ENCODE measurements at places on chromosomes 4 and X. TPM values are rescaled to one million over a fixed set of nuclear protein-coding genes. Genes with fewer than 3 reads are reported as not detected.

DNA sequence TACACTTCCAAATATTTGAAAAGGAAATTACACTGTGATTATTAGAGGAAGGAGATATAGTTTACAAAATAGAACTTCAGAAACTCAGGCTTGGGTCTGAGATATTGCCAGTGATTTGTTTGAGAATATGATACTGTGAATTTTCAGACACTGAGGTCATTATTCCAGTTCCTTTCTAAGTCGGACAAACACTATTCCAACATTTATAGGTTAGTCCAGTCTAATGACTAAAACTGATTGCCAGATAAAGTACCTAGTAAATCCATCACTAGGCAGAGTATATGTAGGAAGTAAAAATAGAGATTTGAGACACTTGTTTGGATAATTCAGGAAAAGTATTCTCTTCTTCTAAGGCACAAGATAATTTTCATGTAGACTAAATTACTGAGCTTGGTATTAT lies 13.2 kb downstream of the MTTP start:
- no peak for DNase-seq

Gene SSX4
- total RNA-seq: not detected

Gene ATP5ME
- total RNA-seq: 416 TPM

DNA sequence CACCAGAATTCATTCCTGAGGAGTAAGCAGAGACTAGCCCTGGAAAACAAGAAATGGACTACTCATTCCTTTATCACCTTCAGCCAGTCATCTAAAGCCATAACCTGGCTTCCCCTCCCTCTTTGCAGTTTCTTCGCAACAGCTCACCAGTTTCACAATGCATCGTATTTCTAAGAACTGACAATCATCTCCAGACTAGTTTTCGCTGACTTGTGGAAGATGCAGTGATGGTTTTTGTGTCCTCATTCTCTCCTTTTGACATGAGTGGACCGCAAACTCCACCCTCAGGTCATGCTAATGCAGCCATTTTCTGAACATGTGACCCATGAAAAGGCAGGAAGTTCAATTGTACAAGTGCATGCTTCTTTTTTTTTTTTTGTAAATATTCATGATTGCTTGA lies 1203.5 kb downstream of the PCDH7 start:
- DNase-seq: no peak

Gene FOXP3
- total RNA-seq: 0.21 TPM

Gene OPN1LW
- not detected for total RNA-seq

- DNase-seq: no peak
These were observed 3.6 kb downstream of the ART3 start for GRCh38 chr4:76078033-76078613.

GRCh38 chr4:6641164-6641970 lies 882 bp downstream of the MRFAP1 start:
- peak; percentile 61 for DNase-seq

DNA sequence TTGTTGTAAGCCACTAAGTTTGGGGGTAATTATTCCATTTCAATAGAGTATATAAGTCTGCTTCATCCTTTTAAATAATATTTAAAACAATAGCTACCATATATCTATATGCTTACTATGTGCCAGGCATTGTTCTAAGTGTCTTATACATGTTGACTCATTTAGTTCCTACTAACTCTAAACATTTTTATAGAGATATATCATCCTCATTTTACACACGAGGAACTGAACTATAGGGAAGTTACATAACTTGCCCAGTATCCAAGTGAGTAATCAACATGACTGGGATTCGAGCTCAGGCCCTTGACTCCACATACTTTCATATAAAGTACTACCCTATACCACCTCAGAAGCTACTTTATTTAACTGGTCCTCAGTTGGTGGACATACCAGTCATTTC lies 175.3 kb upstream of the RAI2 start:
- no peak for DNase-seq

Gene PABPC5
- 0.64 TPM for total RNA-seq

DNA sequence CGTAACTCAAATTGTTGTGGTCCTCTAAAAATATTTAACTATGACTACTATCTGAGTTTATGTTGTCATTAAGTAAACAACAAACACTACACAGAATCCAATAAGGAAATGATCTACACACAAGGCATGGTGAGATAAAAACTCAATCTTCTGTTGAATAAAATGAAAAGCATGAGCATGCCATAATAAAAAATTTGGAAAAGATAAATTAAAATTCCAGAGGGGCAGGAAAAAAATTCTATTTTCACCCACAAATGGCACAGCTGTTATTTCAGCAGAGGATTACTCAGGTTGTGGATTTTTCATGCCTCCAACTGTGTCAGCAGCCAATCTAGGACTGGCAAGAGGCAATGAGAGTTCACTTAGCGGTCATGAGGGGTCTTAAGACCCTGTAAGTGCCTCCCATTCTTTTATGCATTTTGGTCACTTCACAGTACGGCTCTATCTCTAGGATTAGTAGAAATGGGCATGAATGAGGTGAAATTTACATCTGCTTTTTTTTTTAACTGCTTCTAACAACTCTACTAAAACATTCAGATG lies 639.8 kb upstream of the DIPK2B start:
- DNase-seq: no peak

DNA sequence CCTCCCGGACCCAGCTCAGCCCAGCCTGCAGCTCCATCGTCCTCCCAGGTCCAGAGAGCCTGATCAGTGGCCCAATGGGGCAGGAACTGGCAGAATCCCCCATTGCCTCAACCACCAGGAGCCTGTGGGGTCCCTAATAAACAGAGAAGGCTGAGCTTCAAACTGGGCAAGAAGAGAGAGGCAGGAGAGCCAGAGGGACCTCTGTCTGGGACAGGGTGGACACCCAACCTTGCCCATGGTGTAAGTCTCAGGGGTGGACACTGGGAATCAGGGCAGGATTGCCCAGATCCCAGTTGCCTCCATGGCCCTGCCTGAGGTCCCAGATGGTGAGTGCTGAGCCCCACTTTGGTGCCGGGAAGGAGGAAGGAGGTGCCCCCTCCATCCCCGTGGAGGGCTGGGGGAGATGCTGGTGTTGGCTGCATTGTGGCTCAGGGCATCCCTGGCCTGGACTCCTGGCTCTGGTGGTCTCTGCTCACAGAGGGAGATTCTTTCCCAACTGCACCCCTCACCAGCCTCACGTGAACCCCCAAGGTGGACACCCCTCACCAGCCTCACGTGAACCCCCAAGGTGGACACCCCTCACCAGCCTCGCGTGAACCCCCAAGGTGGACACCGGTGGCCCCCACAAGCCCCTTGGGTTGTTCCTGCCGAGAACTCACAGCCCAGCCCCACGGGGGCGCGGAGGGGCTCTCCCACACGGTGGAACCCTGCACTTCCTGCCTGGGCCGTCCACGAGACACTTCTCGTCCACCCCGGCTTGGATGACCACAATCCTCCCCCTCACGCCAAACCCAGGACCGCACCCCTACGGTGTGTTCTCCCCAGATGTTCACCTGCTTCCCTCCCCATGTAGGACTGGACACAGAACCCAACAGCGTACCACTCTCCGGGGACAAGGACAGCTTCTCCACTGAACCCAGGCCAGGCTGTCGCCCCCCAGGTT lies 5.4 kb downstream of the CPLX1 start:
- no peak for DNase-seq

- DNase-seq: no peak
These were observed 68.7 kb downstream of the MGST2 start for GRCh38 chr4:139734201-139734874.

- no peak for DNase-seq
These were observed 190.9 kb downstream of the NDST4 start for GRCh38 chr4:114922592-114922933.

GRCh38 chrX:138345801-138346200 lies 365.7 kb downstream of the FGF13 start:
- DNase-seq: no peak

- DNase-seq: no peak
These were observed 252.0 kb downstream of the FBXW7 start for GRCh38 chr4:152283801-152284470.

GRCh38 chr4:94564252-94564651 lies 112.5 kb downstream of the PDLIM5 start:
- no peak for DNase-seq

DNA sequence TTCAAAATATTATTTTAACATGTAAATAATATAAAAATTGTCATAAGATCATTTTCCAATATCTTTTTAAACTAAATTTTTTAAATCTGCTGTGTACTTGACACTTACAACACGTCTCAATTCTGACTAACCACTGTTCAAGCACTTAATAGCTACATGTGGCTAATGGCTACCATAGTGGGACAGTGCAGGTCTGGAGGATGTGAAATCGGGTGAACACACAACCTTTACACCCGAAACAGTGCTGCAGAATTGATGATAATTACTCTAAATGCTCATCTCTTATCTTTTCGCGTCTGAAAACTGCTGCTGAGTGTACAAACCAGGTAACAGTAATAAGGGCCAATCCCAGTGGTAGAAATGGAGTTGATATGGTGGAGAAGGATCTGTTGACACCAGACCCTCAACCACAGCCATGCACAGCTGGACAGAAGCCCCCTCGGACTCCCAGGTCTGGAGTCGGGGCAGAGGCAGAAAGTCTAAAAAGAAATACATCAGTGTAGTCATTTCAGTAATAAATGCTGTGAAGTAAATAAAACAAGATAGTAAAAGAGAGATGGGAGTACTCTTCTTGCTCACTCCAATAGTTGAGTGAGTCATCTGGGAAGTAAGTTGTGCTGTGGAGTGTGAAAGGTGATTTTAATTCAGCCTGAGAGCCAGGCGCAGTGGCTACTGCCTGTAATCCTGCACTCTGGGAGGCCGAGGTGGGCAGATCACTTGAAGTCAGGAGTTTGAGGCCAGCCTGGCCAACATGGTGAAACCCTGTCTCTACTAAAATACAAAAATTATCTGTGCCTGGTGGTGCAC lies 150.0 kb downstream of the CBR4 start:
- no peak for DNase-seq

- peak; percentile 40 for DNase-seq
These were observed at the start of gene APLN for GRCh38 chrX:129654652-129655546. TSS of gene APLN (minus strand) at chrX:129654956. CDS start at chrX:129654630, 326 bp downstream.

GRCh38 chrX:118116713-118117550 lies at the start of gene KLHL13:
TSS of gene KLHL13 (minus strand) at chrX:118116810. CDS start at chrX:118028473, 88,337 bp downstream.
- DNase-seq: peak; percentile 25

Gene ADGRG4
- 0.03 TPM for total RNA-seq

GRCh38 chr4:56465599-56466295 lies 1.7 kb upstream of the SRP72 start:
- no peak for DNase-seq

Gene XPNPEP2
- total RNA-seq: 11.7 TPM

DNA sequence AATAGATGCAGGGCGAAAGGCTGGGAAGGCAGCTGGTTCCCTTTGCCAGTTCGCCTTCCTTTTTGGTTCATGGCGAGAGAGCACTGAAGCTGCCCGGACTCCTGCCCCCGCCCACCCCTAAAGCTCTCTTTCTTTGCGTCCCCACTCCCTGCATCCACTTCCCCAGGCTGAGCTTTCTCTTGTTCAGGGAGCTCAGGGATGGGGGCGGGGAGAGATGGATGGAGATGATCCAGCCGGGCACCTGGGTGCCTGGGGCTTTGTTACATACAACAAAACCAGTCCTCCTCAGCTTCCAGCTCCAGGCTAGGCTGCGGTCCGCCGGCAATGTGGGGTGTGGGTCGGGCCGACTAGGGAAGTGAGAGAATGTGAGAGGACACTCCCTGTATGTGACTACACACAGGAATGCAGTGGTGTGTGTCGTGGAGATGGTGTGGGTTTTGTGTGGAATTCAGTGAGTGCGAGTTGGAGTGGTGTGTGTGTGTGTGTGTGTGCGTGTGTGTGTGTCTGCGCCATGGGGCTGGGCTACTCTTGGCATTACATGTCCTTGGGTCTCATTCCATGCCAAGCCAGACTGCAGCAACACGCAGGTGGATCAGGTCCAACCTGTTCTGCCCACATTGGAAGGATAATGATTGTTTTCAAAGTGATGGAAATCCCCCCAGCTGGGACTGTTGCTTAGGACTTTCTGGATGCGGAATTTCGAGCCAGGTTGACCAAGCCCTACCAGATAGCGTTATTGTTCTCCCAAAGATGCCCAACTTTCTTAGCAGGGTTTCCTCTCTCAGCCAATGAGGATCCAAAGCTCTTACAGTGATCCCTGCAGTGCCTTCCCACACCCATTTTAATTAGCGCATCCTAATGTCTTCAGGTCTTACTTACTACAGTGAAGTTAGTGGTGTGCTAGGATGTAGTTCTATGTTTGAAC lies 149.4 kb upstream of the CHRDL1 start:
- no peak for DNase-seq

Gene GALNTL6
- 0.19 TPM for total RNA-seq

Gene GSPT2
- 5.7 TPM for total RNA-seq

GRCh38 chr4:73211968-73212367 lies 46.6 kb downstream of the ANKRD17 start:
- DNase-seq: no peak

Gene DCHS2
- total RNA-seq: 1.5 TPM

DNA sequence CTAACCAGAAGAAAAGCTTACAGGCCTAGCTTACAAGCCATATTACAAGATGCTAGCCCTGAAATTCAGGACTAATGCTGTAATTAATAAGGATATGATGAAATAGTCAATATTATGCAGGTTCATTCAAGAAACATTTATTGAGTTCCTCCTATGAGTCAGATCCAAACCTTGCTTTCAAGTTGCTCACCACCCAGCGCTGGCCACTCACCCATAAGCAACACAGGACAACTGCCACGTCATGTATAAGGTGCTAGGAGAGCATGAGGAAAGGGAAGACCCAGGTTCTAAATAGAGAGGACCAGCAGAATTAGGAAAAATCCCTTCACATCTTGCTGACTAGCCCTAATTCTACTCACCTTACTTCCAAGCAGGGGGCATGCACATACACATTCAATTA lies 23.3 kb downstream of the MAML3 start:
- DNase-seq: no peak

- peak; percentile 33 for DNase-seq
These were observed at the start of gene TRIM61 for GRCh38 chr4:164977243-164978164. TSS of gene TRIM61 (minus strand) at chr4:164977657. CDS start at chr4:164970002, 7,655 bp downstream.

DNA sequence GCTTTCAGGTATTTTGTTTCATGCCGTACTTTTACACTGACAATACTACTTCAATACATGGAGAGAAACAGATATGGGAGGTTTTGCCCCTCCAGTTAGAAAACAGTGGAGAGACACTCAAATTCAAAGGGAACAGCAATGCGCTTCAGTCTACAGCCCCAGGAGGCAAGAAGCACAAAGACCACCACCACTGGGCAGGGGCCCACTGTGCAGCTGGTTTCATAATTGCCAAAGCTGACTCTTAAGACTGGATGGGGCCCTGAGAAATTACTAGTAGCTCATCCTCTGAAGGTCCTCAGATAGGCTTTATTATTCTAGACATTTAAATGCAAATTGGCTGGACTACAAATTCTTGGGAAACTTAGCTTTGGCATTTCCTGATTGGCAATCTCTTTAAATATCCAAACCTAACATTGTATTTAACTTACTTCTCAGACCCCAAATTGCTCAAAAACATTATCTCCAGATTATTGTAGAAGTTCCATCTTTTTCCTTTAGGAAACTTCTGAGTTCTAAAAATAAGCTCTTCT lies 85.9 kb upstream of the GPR34 start:
- no peak for DNase-seq

All from colonic mucosa (tissue), 4 donors.